ENCODE measurements at places on chromosomes 5 and 9. TPM values are rescaled to one million over a fixed set of nuclear protein-coding genes. Genes with fewer than 3 reads are reported as not detected.

Gene AQP7
- 1.9 TPM for polyA plus RNA-seq

- DNase-seq, result no peak
Observed at GRCh38 chr9:26744191-26744965, 148.2 kb downstream of the CAAP1 start.

GRCh38 chr5:74974451-74975091 lies 77.8 kb downstream of the GCNT4 start:
- no peak for DNase-seq

Gene TMEM215
- 0.54 TPM for polyA plus RNA-seq

DNA sequence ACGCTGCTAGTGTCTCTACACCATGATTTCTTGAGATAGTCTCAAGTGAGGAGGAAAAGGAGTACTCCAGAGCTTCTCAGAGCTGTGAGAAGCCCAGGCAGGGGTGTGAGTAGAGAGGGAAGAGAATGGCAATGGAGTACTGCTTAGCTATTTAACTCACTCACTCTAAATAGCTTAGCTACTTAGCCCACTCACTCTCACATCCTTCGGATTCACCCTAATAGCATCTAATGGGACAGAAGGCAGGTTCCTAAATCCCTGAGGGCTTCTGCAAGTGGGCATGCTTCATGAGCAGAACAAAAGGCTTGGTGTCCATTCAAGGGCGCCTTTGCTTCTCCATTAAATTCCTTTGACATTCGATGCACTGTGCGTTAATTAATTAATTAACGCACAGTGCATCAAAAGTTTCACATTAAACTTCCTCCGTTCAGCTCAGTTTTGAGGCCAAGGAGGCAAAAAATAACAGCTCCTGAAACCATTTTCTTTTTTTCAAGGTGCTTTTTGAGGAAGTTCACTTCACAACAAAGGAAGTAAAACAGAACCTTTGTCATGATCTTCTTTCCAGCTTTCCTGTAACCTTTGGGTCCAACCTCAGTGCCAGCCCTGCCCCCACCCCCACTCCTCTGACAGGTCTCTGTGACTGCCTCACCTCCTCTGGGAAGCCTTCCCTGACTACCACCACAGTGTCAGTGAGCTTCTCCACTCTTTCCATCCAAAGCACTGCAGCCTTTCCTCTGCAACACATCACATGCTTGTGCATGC lies 294.0 kb downstream of the SEC61B start:
- no peak for DNase-seq

Gene C5orf58
- polyA plus RNA-seq, result 0.59 TPM

DNA sequence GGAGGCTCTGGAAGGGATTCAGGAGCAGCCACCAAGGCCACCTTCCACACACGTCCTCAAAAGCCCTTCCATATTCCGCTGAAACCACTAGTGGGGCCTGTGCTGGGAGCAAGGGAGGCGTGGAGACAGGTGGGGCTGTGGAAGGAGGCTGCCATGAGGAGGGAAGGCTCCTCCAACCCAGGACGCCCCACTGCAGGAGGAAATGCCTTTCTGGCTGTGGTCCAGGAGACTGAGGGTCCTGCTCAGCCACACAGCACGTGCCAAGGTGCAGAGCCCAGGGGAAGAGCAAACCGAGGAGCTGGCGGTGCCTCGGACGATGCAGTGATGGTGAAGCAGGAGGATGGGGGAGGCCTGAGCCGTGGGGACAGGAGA lies 49.5 kb downstream of the ADAMTS2 start:
- DNase-seq, result no peak

DNA sequence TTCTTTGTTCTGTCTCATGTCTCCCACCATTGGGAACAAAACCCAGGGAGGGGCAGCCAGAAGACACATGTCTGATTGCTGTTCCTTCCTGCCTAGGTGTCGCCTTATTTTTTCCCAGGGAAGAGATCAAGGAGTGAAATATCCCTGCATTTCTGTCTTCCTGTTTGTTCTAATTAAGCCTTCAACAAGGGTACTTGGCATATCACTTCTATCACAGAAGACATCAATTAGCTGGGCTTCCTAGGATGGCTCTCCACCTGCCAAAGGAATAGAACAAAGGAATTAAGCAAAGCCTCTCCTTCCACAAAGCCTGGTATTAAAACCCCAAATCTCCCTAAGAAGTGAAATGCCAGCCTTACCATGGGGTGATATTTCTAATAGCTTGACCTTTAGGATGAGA lies 299.5 kb upstream of the CD180 start:
- no peak for DNase-seq

- no peak for DNase-seq
Observed at GRCh38 chr5:14749579-14750101, 85.1 kb downstream of the OTULIN start.

Gene GRAMD2B
- polyA plus RNA-seq, result 9.4 TPM

DNA sequence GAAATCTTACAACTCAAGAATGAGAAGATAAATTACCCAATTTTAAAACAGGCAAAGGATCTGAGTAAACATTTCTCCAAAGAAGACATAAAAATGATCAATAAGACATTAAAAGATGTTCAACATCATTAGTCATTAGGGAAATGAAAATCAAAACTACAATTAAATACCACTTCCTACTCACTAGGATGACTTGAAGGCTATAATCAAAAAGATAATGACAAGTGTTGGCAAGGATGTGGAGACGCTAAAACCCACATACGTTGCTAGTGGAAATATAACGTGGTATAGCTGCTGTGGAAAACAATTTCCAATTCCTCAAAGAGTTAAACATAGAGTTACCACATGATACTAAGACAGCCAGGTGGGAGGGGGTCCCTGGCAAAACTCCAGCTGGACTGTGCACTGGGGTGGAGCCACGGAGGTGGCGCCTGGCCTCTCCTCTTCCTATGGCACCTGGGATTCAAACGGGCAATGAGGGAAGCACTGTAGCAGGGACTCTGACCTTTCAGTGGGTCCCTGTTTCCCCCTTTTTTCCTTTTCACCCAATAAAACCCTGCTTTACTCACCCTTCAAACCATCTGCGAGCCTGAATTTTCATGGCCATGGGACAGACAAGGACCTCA lies 5.9 kb downstream of the ARSB start:
- DNase-seq, result no peak

GRCh38 chr5:174793684-174794328 lies 69.4 kb downstream of the MSX2 start:
- DNase-seq, result peak; percentile 14

- no peak for DNase-seq
Observed at GRCh38 chr9:21317956-21318923, 13.1 kb upstream of the IFNA5 start.

GRCh38 chr5:8561854-8562253 lies 692.9 kb downstream of the MTRR start:
- no peak for DNase-seq

Gene ANKDD1B
- 1.0 TPM for polyA plus RNA-seq

Gene PRELID1
- polyA plus RNA-seq, result 73.8 TPM

- no peak for DNase-seq
Observed at GRCh38 chr5:7844901-7845300, 6.0 kb downstream of the CFAP90 start.

Gene FGFR4
- polyA plus RNA-seq, result 178 TPM

GRCh38 chr9:128282500-128282899 lies 6.4 kb downstream of the SWI5 start:
- DNase-seq, result no peak

Gene POLR3G
- polyA plus RNA-seq, result 1.8 TPM

Gene IL13
- not detected for polyA plus RNA-seq

GRCh38 chr5:54884195-54884536 lies 101.2 kb downstream of the ESM1 start:
- no peak for DNase-seq

DNA sequence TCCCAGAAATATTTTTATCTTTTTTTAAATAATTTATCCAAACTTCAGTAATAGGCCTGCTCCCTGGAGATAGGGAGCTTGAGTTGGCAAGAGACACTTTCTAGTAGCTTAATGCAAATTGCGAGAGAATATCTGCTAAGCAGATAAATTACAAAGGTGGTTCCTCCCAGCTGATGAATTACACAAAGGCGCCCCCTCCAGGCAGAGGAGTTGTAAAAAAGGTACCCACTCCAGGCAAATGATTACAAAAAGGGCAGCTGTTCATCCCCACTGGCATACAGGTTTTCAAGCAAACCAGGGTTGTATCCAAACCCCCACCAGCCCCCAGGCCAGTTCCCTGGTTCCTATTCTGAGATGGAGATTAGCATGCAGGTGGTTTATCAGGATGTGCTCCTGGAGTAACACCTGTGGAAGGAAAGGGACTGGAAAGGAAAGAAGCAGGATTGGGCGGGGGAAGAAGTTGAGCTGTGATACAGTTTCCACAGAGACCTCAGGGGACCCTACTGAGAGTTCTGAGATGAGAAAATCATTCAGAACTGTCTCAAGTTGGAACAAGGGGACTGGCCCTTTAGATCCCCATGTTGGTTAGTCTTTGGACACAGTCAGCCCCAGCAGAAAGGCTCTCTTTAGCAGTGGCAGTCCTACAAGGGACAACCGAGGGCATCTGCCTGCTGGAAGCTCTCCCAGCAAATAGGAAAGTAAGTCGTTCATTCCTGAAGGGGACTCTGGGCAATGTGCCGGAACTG lies 25.5 kb downstream of the ESM1 start:
- DNase-seq, result no peak

DNA sequence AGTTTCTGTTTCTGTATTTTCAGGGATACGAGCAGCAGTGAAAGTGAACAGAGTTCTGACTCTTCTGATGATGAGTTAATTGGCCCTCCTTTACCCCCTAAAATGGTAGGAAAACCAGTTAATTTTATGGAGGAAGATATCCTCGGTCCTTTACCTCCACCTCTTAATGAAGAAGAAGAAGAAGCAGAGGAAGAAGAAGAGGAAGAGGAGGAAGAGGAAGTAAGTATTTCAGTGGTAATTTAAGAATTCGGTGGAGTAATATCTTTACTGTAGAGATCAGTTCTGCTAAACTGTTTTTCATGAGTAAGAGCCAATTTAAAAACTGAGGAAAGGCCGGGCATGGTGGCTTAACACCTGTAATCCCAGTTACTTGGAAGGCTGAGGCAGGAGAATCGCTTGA lies 17.2 kb downstream of the WDR70 start:
- DNase-seq, result no peak

Gene DBH
- polyA plus RNA-seq, result 0.72 TPM

DNA sequence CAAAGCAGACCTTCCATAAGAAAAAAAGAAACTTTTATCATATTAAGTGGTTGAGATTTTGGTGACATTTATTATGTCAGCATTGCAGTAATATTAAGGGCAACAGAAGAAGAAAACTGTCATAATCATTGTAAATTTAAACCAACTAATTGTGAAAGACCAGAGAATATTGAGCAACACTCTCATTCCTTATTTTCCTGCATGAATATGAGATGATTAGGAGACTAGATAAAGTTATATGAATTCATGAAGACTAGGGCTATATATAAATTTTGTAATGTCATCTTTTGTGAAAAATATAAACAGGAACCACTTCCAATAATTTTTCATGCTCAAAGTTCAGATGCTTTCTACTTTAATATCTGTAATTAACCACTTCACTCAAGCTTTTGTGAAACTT lies 974.5 kb upstream of the CDH10 start:
- no peak for DNase-seq

DNA sequence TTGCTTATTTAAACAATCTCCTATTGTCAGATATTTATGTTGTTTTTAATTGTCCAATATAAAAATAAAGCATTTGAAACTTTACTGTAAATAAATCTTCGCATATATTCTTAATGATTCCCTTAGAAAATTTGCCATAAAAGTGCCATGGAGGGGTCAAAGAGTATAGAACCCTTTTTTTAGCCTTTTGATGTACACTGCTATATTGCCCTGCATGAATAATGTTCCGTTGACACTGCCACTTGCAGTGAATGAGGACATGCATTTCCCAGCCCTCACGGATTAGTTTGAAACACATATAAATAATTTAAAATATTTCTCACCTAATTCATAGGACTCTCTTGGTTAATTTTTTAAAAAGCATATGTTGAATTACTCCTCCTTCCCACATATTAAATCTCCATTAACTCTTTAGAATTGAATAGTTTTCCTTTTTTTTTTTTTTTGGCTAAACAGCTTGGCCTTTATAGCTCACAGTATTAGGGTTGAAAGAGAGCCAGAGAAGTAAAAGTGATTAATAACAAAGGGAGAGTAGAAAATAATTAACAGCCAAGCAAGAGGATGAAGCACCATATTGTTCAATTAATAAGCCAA lies 129.8 kb upstream of the SGCD start:
- no peak for DNase-seq

All from forelimb muscle (tissue), 1 donor.